ENCODE measurements at places on chromosomes 5 and 9. TPM values are rescaled to one million over a fixed set of nuclear protein-coding genes. Genes with fewer than 3 reads are reported as not detected.

DNA sequence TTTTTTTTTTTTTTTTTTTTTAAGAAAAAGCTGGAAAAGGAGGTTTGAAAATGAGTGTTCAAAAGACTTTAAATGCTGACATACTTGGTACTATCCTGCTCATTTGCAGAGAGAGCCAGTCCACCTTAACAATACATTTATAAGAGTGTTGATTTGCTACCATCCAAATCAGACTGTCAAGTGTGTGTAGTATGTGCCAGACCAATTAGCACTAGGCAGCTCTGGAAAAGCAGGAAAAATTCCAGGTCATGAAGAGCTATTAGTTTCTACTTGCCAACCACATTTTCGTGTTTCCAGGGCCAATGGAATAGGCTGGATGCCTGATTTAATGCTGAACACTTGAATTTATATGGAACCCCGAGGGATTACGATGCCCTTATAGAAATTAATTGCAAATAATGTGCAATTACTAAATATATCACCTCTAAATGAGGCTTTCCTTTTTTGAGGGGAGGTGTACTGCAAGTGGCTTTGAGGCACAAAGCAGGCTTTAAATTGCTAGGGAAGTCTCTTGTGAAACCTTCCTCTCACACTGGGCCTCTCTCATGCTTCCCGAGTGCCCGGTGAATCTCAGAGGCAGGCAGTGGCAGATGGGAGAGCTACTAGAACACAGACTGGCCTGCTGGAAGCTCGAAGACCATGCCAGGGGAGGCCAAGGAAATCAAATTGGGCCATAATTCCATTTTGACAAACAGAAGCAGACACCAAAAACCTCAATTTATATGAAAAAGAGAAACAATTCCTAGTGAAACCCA is 178.7 kb downstream of the PPP2R2B start:
- H3K27ac ChIP-seq: no peak overlapping the region
- H3K27me3 ChIP-seq: no peaks in the 10 kb centered on the region
- no peak for DNase-seq
- H3K36me3 ChIP-seq: no peaks in the 10 kb centered on the region
- H3K4me3 ChIP-seq: no peak overlapping the region

DNA sequence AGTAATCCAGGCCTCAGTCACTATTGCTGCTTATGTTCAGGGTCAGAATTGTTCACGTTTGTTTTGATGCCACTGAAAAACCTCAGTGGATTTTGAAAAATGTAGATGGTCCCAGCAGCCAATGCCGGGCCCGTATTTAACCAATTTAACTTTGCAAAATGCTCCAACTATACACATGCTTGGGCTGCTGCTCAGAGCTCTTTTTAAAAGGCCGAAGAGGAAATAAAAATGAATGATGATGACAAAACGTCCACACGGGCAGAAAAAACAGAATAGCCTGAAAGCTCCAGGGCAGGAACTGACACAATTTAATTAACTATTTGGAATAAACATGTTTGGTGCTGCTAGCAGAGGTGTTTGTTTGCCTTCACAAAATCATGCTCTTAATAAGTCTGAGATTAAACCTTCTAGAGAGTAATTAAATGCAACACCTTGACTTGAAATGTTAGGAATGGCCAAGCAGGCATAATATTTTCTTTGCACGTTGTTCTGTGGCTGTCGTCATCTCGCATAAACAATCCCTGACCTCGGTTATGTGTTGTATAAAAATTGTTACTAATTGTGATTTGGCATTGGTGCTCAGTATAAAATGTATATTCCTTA is 152.7 kb downstream of the SLIT3 start:
- H3K27me3 ChIP-seq: no peaks in the 10 kb centered on the region
- no peaks in the 10 kb centered on the region for H3K4me1 ChIP-seq
- DNase-seq: no peak
- H3K4me3 ChIP-seq: no peak overlapping the region
- H3K27ac ChIP-seq: no peak overlapping the region
- H3K36me3 ChIP-seq: no peaks in the 10 kb centered on the region

DNA sequence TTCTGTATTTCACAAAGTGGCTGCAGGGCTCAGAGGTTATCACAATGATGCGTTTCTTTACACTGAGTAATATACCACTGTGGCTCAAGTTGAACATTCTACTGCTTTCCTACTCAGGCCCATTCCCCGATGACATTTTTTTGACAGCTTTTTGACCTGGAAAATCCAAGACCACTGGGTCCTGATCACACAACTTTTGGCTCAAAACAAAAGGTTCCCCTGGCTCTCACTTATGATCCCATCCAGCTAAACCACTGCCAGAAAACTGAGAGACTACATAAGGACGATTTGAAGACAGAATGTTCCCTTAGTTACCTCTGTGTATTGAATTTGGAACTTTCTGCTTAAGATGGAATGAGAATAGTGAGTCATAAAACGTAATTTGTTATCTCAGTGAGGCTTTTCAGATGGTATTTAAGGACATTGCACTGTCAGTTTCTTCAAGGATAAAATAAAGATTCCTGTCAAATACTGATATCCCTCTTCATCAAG is 78.0 kb upstream of the FBXL7 start:
- H3K4me1 ChIP-seq: no peaks in the 10 kb centered on the region
- no peak for DNase-seq
- no peaks in the 10 kb centered on the region for H3K27me3 ChIP-seq
- no peaks in the 10 kb centered on the region for H3K36me3 ChIP-seq

DNA sequence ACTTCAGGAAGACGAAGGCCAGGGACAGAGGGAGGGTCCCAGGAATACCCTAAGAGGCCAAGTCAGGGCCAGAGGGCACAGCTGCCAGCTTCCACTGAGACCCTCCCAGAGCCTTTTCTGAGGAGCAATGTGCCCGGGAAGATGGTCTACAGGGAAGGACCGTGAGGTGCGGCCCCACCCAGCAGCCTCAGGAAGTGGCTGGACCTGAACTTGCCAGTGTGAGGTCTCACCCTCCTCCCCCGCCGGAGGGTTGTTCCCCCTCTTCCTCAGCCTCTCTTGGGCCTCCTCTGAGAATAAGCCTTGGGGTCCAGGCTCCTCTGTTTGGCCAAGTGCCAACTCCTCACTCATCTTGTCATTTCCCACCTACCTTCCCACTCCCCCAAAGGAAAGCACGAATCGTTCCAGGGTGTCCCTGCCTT is 13.4 kb upstream of the SLC25A51 start:
- no peak overlapping the region for H3K4me3 ChIP-seq
- H3K36me3 ChIP-seq: no peaks in the 10 kb centered on the region

GRCh38 chr5:151222790-151223446 is 974 bp downstream of the CCDC69 start:
- DNase-seq: peak; percentile 88
- peak overlapping the region; percentile 83 for H3K27ac ChIP-seq
- H3K4me1 ChIP-seq: peaks cover 59% of the 10 kb centered on the region
- H3K27me3 ChIP-seq: no peaks in the 10 kb centered on the region
- H3K4me3 ChIP-seq: peak overlapping the region; percentile 84

DNA sequence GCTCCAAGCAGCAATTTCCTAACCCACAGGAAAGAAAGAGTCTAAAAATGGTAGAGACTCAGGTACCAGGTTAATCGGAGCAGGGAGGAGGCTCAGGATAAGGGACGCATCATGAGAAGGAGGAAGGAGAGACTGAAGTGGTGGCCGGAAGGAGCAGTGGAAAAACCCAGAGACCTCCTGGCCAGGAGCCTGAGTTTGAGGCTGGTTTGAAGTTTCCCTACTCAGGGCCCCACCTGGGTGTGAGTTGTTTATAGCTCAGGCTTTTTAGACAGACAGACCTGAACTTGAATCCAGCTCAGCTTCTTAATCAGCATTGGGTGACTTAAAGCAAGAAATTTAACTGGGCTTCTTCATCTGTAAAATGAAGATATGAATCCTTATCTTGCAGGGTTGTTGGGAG is 11.9 kb upstream of the AQP7 start:
- peak overlapping the region; percentile 94 for H3K27ac ChIP-seq
- H3K27me3 ChIP-seq: no peaks in the 10 kb centered on the region
- no peaks in the 10 kb centered on the region for H3K36me3 ChIP-seq
- H3K4me3 ChIP-seq: peak overlapping the region; percentile 9

Gene SEMA5A
- total RNA-seq: not detected

DNA sequence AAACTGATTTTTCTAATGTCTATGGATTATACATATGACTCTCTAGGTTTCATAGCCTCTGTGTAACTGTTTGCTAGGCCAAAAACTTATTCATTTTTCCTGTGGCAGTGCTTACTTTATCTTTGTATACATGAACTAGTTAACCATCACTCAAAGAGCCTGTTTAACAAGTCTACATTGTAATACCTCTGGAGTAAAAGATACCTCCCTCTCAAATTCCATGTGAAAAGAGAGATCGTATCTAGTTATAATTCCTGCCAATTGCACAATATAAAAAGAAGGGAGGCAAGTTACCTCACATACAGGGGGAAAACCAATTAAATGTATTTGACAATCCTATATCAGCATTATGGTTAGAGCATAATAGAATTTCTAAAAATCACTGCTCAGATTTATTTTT is 271.9 kb upstream of the ST8SIA4 start:
- H3K4me3 ChIP-seq: no peak overlapping the region
- H3K4me1 ChIP-seq: no peaks in the 10 kb centered on the region
- H3K27ac ChIP-seq: no peak overlapping the region
- DNase-seq: no peak
- H3K36me3 ChIP-seq: no peaks in the 10 kb centered on the region
- H3K27me3 ChIP-seq: no peaks in the 10 kb centered on the region

Gene MED27
- total RNA-seq: 41.8 TPM

GRCh38 chr5:40627706-40628105 is 52.0 kb upstream of the PTGER4 start:
- H3K27me3 ChIP-seq: no peaks in the 10 kb centered on the region
- DNase-seq: no peak
- H3K27ac ChIP-seq: no peak overlapping the region
- H3K4me3 ChIP-seq: no peak overlapping the region
- H3K4me1 ChIP-seq: peaks cover 21% of the 10 kb centered on the region

DNA sequence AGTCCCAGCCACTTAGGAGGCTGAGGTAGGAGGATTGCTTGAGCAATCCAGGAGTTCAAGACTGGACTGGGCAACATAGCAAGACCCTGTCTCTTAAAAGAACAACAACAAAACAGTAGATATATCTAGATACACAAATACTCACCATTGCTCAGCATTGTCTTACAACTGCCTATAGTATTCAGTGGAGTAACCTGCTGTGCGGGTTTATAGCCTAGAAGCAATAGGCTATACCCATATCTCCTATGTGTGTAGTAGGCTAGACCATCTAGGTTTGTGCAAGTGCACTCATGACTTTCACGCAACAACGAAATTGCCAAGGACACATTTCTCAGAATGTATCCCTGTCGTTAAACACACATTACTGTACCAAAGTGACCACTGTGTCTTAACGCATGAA is 44.7 kb downstream of the SLIT3 start:
- no peak overlapping the region for H3K4me3 ChIP-seq
- no peaks in the 10 kb centered on the region for H3K27me3 ChIP-seq
- no peak for DNase-seq

GRCh38 chr5:160451281-160451680 is 29.6 kb downstream of the PTTG1 start:
- H3K4me1 ChIP-seq: peaks cover 43% of the 10 kb centered on the region
- peak; percentile 45 for DNase-seq
- no peak overlapping the region for H3K4me3 ChIP-seq
- no peak overlapping the region for H3K27ac ChIP-seq
- no peaks in the 10 kb centered on the region for H3K27me3 ChIP-seq

DNA sequence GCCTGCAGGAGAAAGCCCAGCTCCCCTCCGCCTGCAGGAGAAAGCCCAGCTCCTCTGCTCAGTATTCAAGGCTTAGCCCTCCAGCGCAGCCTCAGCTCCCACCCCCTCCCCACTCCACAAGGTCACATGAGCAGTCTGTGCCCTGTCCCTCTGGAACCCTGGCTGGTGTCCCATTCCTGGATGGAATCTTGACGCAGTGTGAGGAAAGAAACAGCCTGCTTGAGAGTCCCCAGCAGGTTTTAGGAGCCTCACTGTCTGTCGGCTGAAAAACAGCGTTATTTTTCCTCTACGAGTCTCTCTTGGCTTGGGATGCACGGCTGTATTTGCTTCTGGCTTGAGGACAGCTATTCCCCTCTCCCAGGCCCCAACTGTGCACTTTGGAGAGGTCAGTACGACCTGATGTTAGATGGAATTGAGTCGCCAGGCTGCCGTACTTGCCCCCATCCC is 210.1 kb upstream of the TRIM32 start:
- DNase-seq: no peak
- H3K4me3 ChIP-seq: no peak overlapping the region
- H3K27ac ChIP-seq: no peak overlapping the region
- no peaks in the 10 kb centered on the region for H3K4me1 ChIP-seq
- H3K36me3 ChIP-seq: no peaks in the 10 kb centered on the region

Gene CCNI2
- 42.7 TPM for total RNA-seq

Gene OLFM1
- 0.19 TPM for total RNA-seq

GRCh38 chr5:76455531-76456133 is 52.5 kb downstream of the IQGAP2 start:
- H3K27ac ChIP-seq: no peak overlapping the region
- no peak overlapping the region for H3K4me3 ChIP-seq
- peaks cover 21% of the 10 kb centered on the region for H3K4me1 ChIP-seq
- no peak for DNase-seq

DNA sequence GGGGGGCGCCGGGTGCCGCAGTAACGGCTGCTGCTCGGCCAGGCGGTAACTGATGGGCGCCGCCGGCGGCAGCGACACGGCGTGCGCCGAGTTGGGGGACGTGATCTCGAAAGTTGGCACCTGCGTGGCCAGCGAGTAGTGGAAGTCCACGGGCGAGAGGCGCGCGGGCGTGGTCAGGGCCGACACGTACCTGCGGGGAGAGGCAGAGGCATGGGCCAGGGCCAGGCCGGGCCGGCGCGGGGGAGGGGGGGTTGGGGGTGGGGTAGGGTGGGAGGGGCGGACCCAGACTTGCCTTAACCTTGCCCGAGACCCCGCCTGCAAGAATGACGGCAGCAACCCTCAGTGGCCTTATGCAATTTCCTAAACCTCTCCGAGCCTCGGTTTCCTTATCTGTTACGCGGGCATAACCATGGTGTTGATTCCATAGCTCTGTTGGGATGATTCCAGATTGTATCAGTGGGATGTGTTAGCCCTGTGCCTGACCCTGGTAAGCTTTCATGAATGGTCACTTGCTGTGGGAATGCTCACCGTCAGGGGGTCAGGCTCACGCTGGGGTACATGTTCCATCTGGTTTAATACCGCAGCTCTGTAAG is 53.0 kb downstream of the PSD2 start:
- H3K27ac ChIP-seq: peak overlapping the region; percentile 41
- H3K4me3 ChIP-seq: peak overlapping the region; percentile 72
- peaks cover 48% of the 10 kb centered on the region for H3K27me3 ChIP-seq
- H3K36me3 ChIP-seq: no peaks in the 10 kb centered on the region
- H3K4me1 ChIP-seq: peaks cover 2% of the 10 kb centered on the region
- no peak for DNase-seq

Gene PCDHA6
- total RNA-seq: not detected

- H3K4me1 ChIP-seq: no peaks in the 10 kb centered on the region
- no peak overlapping the region for H3K4me3 ChIP-seq
- no peak for DNase-seq
- no peaks in the 10 kb centered on the region for H3K36me3 ChIP-seq
Measured at GRCh38 chr5:108543486-108543885, 161.6 kb upstream of the FBXL17 start.

Gene TXNDC8
- total RNA-seq: not detected

- no peak overlapping the region for H3K27ac ChIP-seq
- H3K4me3 ChIP-seq: no peak overlapping the region
- H3K27me3 ChIP-seq: peaks cover 30% of the 10 kb centered on the region
- H3K36me3 ChIP-seq: no peaks in the 10 kb centered on the region
- no peaks in the 10 kb centered on the region for H3K4me1 ChIP-seq
- DNase-seq: no peak
Measured at GRCh38 chr9:117414220-117414905, 494 bp downstream of the ASTN2 start.

- no peaks in the 10 kb centered on the region for H3K36me3 ChIP-seq
- DNase-seq: no peak
- H3K27me3 ChIP-seq: no peaks in the 10 kb centered on the region
Measured at GRCh38 chr5:146890066-146890465, 11.5 kb upstream of the PPP2R2B start.

Gene PCDHGA5
- 0.19 TPM for total RNA-seq
